Activated naive CD4-positive, alpha-beta T cell treated with anti-CD3 and anti-CD28 coated beads, Interleukin-2, amount 10 ng/mL, durations not matched to agents 7 days and 5 days (primary cell): ENCODE measurements at places on chromosomes 7 and 10.

GRCh38 chr10:86357676-86358075 is 8.9 kb downstream of the GRID1 start:
- no peak for DNase-seq

- DNase-seq, result no peak
Measured at GRCh38 chr10:127889605-127890195, 3.0 kb downstream of the CLRN3 start.

DNA sequence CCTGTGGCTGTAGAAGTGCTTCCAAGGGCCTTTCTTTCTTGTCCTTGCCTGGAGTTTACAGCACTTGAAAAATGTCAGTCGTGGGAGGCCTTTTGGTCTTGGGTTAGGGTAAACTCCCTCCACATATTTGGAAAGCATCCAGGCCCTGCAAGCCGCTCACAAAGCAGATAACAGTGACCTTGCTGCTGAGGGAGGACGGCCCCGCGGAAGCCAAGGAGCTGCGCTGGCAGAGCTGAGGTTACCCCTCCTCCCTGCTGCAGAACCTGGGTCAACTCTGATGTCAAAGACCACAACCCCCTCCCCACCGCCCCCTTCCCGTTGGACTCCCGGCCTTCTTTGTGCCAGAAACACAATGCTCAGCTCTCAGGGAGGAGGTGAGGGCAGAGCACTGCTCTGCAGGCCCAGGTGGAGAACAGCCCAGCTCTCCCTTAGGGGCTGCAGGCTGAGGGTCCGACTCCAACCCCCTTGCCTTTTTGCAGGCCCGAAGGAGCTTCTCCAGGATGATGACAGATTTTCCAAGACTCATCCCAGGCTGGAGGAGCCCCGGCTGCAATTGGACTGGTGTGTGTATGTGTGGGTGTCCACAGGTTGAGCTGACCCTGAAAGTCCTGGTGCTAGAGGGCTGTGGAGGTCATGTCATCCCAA is 957.6 kb upstream of the ZNF722 start:
- DNase-seq, result no peak

DNA sequence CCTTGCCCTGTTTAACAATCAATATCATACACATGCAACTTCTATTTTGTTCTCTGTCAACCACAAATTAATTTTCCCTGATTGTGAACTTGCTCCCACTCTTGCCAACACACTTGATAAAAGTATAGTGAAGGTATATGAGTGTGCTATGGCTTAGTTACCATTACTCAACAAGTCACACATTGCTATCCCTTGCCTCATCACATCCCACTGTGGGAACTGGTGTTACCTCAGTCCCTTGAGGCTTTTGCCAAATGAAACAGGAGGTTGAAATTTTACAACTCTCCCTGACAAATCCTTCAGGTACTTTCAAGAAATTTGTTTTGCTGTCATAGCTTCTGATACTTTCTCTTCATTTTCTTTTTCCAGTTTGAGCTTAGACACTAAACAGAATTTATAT is 472.5 kb upstream of the SEMA3D start:
- DNase-seq, result no peak

DNA sequence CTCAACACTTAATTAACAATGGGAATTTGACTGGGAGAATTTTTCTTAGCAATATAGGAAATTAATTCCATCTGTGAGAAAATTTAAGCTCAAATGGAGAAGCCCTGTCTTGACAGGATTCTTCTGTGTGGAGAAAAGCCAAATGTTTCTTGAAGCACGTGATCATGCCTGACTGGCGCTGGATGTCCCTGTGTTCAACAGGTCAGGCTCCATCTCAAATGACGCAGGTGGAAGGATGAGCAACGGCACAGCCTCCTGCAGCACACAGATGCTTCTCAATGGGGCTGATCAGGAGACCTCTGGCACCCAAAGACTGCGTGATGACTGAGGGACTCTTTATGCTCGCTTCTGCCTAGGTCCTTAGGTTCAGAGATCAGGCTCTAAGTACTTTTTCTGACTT is 143.8 kb downstream of the RSU1 start:
- DNase-seq, result no peak

- no peak for DNase-seq
Measured at GRCh38 chr10:37748170-37748569, 109.2 kb downstream of the ZNF248 start.

DNA sequence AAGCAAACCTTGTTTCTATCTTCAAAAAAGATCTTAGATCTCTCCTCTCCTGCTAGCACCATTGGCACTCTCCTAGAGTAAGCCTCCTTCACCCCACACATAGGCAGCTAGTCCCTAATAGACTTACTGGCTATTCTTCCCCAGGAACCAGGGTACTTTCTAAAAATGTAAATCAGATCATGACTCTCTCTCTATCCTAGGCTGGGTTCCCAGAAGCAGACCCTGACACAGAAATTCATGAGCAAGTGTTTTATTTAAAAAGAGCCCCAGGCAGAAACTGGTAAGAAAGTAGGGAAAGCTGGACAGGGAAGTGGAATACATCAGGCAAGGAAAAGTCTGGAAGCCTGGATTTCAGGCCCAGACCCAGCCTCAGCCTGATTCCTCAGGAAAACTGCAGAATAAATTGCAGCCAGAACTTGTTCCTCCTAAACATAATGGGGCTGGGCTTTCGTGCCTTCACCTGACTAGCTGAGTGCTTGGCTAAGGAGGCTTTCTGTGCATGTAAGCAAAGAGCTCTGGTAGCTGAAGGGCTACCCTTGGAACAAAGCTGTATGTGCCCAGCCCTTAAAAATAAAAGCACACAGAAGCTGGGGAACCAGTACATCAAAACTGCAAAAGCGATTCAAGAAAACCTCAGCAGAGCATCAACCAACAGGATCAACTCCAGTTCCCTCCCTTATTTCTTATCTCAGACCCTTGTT is 18.8 kb upstream of the SORBS1 start:
- no peak for DNase-seq

DNA sequence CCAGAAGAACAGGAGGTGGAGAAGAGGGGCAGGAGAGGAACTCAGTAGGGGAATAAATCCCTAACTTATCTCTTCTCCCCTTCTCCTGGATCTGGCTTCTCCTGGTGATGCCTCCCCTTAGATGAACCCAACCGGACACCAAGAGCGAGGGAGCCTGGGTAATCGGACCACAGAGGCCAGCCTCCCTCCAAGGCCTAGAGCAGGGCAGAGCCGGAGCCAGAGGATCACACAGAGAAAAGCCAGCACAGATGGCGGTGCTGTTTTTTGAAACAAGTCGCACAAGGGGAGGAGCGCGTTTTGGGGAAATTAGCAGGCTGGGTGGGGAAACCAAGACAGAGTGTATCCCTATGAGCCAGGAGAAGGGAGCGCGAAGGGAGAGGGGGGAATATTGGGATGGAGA is 4.9 kb upstream of the SRRM3 start:
- DNase-seq, result no peak

DNA sequence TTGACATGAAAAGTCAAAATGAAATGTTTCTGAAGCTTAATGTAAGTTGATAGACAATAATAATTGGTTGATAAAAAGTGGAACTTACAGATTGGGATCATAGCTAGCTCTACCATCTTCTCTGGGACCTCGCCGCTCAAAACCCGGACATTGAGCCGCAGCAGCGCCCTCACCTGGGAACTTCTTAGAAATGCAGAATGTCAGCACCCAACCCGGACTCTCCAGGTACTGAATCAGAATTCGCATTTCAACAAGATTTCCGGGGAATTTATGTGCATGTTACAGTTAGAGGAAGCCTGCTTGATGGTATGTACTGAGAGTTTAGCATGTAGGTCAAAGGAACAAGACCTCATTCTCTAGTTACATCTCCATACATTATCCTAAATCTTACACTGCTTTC is 36.7 kb upstream of the ABLIM1 start:
- DNase-seq, result peak; percentile 30

GRCh38 chr10:29771376-29771775 is 136.6 kb upstream of the SVIL start:
- DNase-seq, result no peak

GRCh38 chr10:127338399-127339110 is 142.2 kb upstream of the INSYN2A start:
- DNase-seq, result no peak

DNA sequence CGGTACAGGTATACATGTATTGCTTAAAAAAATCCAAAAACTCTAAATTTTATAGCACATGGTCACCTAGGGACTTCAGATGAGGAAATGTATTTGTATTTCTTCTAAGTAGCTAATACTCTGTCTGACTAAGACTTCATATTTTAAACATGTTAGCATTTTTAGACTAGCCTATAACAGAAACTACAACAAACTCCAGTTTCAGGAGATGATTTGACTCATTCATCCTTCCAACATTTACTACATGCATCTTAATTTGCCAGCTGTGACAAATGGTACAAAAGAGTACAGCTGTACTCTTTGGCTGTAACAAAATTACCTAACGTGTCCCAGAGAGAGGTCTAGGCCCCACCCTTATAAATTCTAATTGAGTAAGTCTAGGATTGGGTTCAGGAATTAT is 22.2 kb downstream of the TMEM209 start:
- DNase-seq, result no peak

- no peak for DNase-seq
Measured at GRCh38 chr7:36301914-36302771, 87.5 kb upstream of the ANLN start.

DNA sequence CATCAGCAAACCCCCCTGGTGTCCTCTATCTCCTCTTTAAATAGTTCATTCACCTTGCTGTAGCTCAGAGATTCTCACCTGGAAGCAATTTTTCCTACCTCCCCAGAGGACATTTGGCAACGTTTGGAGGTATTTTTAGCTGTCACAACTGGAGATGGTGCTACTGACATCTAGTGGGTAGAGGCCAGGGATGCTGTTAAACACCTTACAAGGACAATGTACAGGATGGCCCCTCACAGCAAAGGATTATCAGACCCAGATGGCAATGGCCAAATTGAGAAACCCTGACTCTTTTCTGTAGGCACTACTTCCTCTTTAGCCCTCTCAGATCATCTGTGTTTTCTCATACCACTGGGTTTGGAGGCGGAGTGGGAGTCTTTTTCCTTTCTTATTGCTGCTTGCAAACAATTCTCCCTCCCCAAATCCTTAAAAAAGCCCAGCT is 13.2 kb upstream of the TRA2A start:
- peak; percentile 42 for DNase-seq

DNA sequence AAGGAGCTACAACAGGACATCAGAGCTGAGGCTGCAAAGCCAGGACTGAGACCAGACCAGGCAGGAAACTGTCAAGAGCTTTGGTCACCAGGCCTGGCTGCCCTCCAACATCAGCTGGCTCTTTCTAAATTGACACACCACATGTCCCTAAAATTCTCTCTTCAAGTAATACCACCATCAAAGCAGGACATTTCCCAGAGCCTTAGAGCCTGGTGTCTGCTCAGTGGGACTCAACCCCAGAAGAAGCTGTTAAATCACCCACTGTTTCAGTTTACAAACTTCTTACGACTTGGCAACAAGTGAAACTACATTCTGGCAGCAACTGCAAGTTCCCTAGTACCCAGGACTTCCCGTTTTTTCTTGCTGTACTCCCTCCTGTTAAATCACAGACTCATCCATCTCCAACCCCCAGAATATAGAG is 3.8 kb upstream of the IL6 start:
- no peak for DNase-seq

GRCh38 chr7:149685455-149685854 is 87.9 kb downstream of the ZNF467 start:
- DNase-seq, result no peak

GRCh38 chr10:33180390-33180789 is 154.1 kb downstream of the NRP1 start:
- DNase-seq, result no peak

DNA sequence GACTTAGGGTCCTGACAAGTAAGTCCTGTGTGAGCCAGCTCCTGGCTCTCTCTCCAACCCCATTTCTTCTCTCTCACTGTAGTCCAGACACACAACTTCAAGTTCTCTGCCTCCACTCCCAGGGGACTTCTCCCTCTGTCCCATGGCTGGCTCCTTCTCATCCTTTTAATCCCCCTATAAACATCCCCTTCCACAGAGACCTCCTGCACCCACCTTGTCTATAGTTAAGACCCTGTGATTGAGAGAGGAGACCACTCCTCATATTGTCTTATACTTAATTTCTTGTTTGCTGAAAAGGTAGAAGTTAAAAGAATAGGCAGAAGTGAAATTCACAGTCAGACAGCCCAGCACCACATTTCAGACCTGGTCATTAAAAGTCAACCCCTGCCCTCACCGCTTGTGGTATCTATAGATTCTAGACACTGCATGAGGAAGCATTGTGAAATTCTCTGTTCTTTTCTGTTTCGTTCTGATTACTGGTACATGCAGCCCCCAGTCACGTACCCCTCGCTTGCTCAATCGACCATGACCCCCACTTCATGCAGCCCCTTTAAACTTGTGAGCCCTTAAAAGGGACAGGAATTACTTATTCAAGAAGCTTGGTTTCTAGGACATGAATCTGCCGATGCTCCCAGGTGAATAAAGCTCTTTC is 125.6 kb upstream of the FRMD4A start:
- no peak for DNase-seq

- peak; percentile 57 for DNase-seq
Measured at GRCh38 chr10:119207713-119208552, 562 bp downstream of the GRK5 start.

- peak; percentile 83 for DNase-seq
Measured at GRCh38 chr10:72087969-72088888, at the start of gene SPOCK2. Gene SPOCK2, minus strand, starts transcription at chr10:72088551. Its CDS starts 223 bp downstream, at chr10:72088328.

DNA sequence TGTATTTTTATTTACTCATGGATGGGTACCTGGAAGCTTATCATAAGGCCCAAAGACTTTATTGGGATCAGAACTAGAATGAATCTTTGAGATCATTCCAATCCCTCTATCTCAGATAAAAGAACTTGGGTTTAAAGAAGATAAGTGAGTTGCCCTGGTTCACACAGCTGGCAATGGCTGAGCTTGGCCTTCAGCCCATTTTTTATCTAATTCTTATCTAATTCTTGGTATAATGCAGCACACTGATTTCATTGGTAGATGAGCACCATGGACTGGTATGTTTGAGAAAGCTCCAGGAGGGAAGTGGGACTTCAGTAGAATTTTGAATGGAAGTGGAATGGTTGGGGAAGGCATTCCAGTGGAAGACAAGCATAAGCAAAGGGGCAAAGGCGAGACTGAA is 558.9 kb downstream of the REEP3 start:
- no peak for DNase-seq

GRCh38 chr7:130944997-130945396 is 211.0 kb upstream of the KLF14 start:
- no peak for DNase-seq

- DNase-seq, result no peak
Measured at GRCh38 chr10:5964736-5965135, 12.6 kb downstream of the IL15RA start.

DNA sequence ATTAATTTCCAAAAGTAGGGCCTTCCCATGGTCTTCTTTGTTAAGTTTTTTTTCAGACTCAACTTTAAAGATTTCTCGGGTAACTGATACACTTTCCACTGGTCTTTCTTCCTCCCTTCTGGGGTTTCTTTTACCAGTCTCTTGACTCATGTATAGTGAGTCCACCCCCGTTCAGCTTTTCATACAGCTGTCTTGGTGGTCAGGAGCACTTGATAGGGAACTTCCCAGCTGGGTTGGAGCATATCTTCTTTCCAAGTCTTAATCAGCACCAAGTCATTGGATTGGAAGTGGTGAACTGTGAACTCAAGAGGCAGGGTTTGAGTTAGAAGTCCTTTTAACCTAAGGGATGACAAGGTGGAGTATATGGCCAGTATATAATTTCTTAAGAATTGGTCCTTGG is 29.2 kb upstream of the ELOVL3 start:
- DNase-seq, result no peak
